ENCODE measurements at places on chromosomes 5 and 9.

DNA sequence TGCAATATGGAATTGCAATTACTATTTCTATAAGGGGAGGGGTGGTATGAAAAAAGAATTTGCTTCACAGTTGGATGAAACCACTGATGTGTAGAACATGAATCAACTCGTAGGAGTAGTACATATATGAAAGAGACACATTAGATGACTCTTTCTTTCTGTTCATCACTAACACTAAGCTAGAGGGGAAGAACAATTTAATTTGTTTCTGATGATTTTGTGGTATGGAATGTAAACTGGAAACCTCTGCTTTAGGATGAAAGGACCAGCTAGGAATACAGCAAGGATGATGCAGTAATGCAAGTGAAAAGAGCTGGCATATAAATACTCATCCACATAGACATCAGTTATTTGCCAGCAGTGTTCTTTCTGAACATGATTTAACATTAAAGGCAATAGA is 113.4 kb downstream of the PAPPA start:
- no peak for DNase-seq

DNA sequence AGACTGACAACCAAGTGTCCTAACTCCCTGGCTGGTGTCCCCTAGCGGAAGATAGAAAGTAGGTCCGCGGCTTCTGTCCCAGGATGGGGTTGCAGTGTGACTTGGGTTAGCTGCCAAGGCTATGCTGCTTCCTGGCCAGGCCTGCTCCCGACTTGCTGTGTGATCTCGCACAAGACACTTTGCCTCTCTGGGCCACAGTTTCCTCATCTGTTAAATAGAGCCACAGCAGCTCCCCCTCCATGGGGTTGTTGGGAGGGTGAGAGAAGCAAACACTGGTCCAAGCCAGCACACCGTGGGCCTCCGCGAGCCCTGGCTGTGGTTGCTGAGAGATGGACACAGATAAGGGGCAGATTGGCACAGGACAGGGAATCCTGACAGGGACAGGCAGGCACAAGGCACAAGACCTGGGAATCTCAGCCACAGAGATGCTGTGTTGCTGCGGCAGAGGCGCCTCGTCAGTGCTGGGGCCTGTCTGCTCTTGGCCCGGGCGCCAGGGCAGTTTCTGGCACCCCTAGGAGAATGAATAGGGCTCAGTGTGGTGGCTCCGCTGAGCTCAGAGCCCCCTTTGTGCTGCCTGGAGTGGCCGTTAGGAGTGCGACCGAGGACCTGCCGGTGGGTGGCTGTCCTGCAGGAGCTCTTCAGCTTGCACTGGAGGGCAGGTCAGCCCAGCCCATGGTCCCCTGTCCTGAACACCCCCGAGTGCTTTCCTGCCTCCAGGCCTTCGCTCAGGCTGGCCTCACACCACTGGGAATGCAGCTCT is 1.8 kb upstream of the SH2D3C start:
- DNase-seq = no peak

- peak; percentile 63 for DNase-seq
These were observed 2.7 kb downstream of the EEIG1 start for GRCh38 chr9:127977884-127978647.

- no peak for DNase-seq
These were observed 441.6 kb downstream of the GADD45G start for GRCh38 chr9:90046317-90046861.

DNA sequence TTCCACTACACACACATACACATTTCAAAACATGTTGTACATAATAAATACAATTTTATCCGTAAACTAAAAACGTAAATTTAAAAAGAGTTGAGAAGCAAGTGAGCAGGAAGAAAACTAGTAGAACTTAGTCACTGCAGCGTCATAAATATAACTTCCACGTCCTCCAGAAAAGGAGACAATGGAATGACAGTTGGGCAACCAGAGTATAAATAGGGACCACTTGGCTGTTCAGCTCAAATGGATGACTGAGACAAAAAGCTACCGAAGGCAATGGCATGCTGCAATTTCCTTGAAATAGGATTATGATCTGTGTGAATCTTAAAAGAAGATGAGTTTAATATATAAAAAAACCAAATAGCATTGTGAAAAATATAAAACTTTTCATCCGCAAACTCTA is 438.5 kb upstream of the RGMB start:
- DNase-seq = no peak

DNA sequence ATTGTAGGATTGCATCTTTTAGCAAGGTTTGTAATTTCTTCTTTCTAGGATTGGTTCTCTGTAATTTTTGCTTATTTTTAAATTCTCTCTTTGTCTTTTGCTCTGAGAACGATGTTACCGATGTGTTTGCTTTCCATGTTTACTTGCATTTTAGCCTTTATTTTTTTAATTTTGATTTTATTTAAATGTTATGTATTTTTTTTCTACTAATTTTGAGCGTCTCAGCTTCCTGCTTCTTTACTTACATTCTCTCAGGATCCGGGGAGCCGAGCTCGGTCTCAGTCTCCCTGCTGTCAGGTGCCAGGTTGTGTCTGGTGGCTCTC is 20.9 kb downstream of the ANXA2R start:
- DNase-seq = no peak

GRCh38 chr5:132102101-132102701 is 28.6 kb downstream of the CSF2 start:
- DNase-seq = peak; percentile 59

DNA sequence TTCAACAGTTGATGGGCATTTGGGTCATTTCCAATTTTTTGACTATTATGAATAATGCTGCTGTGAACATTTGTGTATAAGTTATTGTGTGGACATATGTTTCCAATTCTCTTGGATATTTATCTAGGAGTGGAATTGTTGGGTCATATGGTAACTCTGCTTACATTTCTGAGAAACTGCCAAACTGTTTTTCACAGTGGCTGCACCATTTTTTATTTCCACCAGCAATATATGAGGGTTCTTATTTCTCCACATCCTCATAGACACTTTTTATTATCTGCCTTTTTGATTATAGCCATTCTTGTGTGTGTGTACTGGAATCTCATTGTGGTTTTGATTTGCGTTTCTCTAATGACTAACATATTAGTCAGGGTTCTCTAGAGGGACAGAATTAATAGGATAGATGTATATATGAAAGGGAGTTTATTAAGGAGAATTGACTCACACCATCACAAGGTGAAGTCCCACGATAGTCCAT is 14.7 kb upstream of the MED27 start:
- peak; percentile 39 for DNase-seq

DNA sequence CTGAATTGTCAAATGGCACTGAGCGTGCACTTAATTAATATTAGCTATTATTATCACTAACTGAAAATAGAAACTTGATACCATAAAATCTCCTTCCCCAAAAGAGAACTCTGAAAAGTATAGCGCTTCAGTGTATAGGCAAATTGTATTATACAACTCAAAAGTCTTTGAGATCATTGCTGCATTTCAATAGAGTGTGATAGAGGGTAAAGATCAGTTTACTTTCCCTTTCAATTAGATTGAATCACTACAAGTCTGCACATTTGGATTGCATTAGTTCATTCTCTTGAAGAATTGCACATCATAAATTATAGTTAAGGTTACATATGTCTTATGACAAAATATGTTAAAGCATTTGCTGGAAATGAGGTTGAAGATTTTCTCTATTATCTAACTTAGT is 13.4 kb upstream of the GRIN3A start:
- no peak for DNase-seq

- DNase-seq = no peak
These were observed 211.1 kb downstream of the DMRT2 start for GRCh38 chr9:1261266-1261665.

- peak; percentile 2 for DNase-seq
These were observed 755.7 kb downstream of the TLR4 start for GRCh38 chr9:118459913-118460312.

GRCh38 chr5:122846051-122846550 is 688 bp downstream of the SNX24 start:
- DNase-seq = peak; percentile 86

All from kidney tubule cell (primary cell).